ENCODE measurements at places on chromosomes 11 and 22. TPM values are rescaled to one million over a fixed set of nuclear protein-coding genes. Genes with fewer than 3 reads are reported as not detected.
A peak's percentile ranks its signal among the peaks of the same experiment; 100 is the strongest.

CREB3L1 gene
- 14.2 TPM for total RNA-seq

RIBC2 gene
- total RNA-seq: 1.4 TPM

GRCh38 chr22:45308391-45308956 is 1.3 kb upstream of the FAM118A start:
- DNase-seq: no peak

DNA sequence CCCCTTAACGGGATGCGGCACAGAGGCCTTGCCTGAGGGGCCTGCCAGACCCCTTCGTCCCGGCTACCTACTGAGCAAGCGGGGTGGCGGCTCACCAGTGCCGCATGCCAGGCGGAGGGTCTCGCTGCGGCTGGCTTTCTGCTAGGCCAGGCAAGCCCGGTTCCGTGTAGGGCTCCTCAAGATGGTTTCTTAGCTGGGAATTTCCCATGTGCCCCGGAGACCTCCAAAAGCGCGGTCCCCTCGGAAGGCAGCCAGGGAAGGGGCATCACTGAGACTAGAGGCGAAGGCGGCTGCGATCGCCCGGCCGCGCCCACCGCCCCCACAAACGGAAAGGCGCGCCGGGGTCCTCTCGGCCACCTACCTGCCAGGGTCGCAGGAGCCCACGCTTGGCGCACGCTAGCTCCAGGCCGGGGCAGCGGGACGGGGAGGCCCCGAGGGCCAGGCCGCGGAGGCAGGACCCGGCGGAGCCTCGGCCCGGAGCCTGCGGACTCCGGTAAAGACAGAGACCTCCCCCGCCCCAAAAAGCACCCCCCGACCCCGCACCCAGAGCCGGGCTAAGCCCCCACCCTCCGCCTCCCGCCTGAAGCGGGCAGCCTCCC is 23.8 kb downstream of the MICAL3 start:
- DNase-seq: peak; percentile 46

DNA sequence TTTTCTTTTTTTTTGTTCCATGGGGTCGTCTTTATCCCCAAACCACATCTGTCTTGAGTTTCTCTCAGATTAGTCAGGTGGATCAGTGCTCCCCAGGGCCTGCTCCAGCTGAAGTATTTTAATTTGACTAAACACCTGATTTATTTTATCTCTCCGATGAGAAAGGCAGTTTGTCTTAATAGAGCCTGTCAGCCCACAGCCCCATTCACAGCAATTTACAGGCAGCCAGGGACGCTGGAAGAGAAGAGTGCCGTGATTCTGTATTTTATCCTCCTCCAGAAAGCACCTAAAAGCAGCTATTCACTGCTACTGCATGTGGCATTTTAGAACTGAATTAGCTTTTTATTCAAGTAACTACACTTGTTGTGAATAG is 164.5 kb downstream of the SOX6 start:
- no peak for DNase-seq

GRCh38 chr22:46105494-46106278 is 44.6 kb upstream of the PPARA start:
- DNase-seq: no peak

DNA sequence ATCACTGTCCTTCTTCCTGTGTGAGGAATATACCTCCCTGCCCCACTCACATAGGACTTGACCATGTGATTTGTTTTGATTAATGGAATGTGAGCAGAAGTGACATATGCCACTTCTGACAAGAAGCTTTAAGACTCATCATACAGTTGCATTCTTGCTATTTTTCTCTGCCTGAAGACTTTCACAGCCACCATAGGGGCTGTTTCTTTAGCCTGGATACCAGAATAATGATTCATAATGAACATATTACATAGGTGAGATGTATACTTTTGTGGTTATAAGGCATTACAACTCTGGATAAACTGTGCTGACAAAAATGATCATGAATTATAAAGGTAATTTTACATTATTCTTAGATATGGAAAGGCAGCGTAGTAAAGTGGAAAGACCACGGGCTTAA is 798.0 kb downstream of the DLG2 start:
- no peak for DNase-seq

DNA sequence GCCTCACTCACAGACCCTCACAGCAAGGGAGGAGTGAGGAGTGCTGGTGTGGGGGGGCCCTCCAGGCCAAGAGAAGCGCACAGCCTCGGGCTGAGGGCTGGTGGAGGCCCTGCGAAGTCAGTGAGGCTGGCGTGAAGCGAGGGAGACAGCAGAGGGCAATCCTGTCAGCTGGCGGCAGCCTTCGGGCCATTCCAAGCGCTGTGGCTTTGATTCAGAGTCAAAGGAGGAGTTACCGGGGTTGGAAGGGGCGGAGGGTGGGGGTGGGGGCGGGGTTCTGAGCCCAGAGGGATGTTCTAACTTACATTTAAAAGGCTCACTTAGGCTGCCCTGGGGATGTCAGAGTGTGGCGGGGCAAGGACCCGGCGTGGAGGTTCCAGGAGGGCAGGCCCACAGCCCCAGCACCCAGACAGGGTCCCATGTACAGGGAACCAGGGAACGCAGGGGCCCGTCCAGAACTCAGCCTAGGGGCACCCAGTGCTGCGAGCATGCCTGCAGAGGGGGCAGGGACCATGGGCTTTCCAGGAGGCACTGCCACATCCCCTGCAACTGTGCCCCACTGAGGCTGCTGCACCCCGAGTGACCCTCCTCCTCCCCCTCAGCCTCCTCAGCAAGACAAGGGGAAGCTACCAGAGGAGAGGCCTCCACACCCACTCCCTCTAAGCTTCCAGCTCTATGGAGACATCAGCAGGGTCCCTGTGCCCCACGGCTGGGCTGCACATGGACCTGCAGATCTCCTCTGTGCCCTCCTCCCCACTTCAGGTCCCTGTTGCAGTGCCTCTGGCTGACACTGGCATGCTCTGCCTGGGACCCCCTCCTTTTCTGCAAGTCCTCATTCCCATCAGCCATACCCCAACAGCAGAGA is 39.7 kb upstream of the TTLL12 start:
- no peak for DNase-seq

DNA sequence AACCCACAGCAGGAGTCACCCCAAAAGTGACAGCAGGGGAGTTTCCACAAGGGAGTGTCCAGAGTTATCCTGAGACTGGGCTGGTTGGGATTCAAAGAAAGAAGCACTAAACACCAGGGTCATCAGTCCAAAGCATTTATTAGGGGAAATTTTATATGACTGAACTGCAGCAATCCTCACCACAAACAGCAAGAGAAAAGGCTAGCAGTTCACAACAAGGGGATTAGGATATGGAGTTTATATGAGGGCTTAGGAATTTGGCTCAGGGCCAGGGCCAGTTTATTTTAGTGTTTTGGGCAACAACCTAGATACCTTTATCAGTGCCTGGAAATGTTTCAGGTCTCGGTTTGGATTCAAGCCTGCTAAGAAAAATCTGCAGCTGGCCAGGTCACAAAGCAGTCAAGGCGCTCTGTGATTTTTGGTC is 4.6 kb upstream of the TMEM126A start:
- DNase-seq: peak; percentile 6

GRCh38 chr11:96464700-96465307 is 75.0 kb downstream of the JRKL start:
- DNase-seq: peak; percentile 88
